ENCODE measurements at places on chromosomes 12 and 14. TPM values are rescaled to one million over a fixed set of nuclear protein-coding genes. Genes with fewer than 3 reads are reported as not detected.
A peak's percentile ranks its signal among the peaks of the same experiment; 100 is the strongest.

DNA sequence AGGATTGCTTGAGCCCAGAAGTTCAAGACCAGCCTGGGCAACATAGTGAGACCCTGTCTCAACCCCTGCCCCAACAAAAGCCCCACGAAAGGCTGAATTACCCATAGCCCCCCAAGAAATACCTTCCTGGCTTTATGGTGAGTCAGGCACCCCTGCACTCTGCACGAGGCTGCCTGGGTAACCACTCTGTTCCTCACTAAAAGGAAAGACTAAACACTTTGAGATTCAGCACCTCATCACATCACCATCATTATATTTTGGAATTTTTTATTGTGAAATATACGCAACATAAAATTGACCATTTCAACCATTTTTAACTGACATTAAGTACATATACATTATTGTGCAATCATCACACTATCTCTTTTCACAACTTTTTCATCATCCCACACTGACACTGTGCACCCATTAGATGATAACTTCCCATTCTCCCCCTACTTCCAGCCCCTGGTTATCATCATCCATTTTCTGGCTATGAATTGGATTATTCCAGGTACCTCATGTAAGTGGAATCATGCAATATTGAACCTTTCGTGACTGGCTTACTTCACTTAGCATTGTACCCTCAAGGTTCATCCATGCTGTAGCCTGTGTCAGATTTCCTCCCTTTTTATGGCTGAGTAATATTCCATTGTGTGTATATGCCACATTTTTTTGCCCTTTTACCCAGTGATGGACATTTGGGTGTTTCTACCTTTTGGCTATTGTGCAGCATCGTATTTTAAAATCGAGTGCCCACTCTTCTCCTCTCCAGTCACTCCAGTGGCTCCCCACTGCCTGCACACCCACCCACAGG lies 51.5 kb downstream of the TSPAN9 start:
- DNase-seq: no peak

The LGMN gene
- total RNA-seq: 20.0 TPM

- peak; percentile 75 for DNase-seq
Measured at GRCh38 chr14:58752771-58753201, 115.0 kb downstream of the DACT1 start.

DNA sequence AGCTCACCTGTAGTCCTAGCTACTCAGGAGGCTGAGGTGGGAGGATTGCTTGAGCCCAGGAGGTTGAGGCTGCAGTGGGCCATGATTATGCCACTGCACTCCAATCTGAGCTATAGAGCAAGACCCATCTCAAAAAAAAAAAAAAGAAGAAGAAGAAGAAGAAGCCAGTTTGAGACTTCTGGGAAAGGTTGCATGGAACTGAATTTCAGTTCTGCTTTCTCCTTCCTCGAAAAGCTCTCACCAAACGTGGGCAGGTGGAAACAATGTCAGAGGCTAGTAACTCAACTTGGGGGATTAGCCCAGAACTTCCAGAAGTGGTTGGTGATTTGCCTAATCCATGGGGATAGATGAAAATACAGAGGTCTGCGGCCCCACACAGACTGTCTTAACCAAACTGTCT lies 18.7 kb downstream of the FLVCR2 start:
- no peak for DNase-seq

The DDHD1 gene
- total RNA-seq: 18.3 TPM

- DNase-seq: no peak
Measured at GRCh38 chr14:36931791-36932190, 240.6 kb downstream of the SLC25A21 start.

GRCh38 chr12:46430340-46430948 lies 57.9 kb upstream of the SLC38A2 start:
- peak; percentile 93 for DNase-seq

The DDX23 gene
- 67.8 TPM for total RNA-seq

DNA sequence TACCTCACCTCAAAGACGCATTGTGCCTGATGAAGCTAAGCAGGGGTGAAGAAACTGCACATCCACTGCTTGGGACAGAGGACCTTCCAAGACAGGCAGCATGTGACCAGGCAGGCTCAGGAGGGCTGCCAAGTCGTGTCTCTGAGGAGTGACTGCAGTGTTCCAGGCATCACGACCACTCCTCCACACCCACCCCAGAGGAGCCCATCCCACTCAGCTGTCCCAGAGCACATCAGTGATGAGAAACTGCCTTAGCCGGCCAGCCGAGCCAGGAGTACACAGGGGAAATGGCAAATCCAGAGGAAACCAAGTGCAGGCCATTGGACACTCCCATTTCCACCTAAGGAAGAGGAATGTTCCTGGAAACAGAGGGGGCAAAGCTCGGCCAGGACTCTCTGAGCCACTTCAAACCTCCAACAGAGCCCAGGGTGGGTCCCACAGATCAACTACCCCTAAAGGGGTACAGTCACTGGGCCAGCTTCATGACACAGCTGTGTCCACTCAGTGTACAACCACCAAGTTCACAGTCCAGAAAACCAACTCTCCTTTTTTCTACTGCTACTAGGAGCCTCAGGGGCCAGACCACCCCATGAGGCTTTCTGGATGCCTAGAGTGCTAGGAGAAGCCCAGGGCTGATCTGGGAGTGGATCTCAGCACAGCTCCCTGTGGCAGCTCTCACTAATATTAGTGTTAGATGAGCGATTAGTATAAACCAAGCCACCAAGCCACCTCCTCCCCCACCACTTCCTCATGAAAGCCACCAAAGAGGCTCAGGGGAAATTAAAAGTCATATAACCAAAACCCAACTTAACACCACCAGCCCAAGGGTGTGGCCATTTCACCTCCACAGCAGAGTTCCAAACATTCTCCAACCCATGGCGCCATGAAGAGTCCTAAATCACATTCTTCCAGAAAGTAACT lies 15.4 kb downstream of the PXN start:
- no peak for DNase-seq

DNA sequence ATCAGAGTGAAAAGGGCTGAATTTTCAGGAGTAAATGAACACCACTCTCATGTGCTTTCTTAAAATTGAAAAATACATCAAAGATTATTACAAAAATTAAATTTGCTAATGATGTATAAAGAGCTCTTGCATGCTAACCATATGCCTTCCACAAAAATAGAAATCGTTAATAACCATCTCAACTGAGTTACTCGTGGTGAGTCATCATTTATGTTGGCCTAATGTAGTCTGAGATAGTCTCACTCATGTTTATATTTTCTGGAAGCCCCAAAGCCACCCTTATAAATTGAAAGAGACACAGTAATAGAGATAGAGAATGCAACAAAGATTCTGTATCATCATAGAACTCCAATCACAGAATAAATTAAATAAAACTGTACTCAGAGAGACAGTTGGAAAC lies 131.2 kb downstream of the KCNH5 start:
- DNase-seq: peak; percentile 6

The TAS2R20 gene
- total RNA-seq: 1.1 TPM

The DAO gene
- total RNA-seq: not detected

GRCh38 chr12:11958221-11959091 lies 112.3 kb upstream of the BCL2L14 start:
- peak; percentile 55 for DNase-seq

DNA sequence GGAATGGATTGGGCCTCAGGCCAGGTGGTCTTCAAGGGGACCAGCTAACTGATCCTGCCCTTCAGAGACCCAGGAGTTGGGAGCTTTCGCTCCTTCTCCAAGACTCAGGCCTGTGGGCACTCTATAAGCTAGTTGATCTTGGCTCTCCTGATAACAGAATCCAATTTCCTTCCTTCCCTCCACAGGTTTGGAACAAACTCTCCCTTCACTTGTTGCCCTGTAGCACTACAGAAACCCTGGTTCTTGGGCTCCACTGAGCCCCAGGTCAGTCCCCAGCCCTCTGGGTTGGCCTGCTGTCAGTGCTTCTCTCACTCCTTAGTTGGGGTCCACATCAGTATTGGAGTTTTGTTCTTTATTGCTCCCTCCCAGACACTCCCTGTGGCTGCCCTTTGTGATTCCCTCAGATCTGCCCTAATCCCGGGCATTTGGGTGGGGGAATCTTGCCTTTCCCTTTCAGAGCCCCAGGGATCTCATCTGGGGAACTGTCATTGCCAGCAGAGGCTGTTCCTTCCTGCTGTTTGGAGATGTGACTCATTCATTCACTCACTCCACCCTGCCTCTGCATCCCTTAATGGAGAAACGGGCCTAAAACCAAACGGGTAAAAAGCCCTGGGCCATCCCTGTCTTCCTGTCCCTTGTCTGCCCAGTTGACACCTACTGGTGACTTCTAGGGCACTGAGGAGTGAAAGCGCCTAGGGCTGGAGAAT lies 4.4 kb upstream of the GPD1 start:
- no peak for DNase-seq

DNA sequence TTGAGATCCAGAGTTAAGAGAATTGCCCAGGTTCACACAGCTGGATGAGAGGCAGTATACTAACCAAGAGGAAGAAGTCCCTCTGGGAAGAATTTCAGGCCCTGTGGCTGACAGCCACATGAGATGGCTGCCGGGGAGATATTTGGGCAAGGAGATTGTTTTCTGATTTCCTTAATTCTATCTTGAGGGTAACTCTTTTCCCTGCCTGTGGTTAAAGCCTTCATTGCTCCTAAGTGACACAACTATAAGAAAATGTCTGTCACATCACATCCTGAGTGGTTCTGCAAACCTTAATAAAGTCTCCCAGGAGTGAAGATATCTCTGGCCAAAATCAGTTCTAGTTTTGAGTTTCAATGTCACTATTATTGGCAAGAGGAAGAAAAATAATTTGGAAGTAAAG lies 9.6 kb downstream of the ARHGDIB start:
- no peak for DNase-seq

DNA sequence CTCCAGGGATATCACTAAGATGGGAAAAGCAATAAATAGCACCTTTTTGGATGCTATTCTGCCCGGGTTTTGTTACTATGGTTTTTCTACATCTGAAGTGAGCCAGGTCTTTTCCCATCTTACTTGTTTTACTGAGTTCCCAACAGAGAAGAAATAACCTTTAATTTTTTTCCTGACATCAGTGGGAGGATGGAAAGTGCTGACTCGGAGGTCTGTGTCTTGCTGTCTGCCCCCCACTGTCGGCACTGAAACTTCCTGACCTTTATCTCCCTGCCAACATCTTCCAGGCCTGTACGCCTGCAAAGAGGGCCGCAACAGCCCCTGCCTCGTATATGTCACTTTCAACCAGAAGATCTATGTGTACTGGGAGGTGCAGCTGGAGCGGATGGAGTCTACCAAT lies 11.0 kb downstream of the ITFG2 start:
- no peak for DNase-seq

The IL26 gene
- total RNA-seq: not detected

DNA sequence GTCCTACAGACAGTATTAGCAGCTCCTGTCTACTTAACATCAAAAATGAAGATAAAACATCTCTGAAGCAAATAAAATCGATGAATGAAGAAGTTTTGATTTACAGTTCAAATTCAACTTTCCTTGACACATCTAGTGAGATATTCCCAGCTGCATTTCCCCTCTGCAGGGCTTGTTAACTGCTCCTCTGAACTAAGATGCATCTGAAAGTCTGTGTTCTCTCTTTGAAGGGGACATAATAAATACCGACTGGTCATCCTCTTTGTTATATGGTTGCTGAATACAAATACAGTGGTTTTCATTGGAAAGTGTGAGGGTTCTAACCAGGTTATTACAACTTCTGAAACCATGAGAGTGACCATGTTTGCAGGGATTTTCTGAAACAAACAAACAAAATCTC lies 266.4 kb upstream of the SLC16A7 start:
- DNase-seq: no peak

The MYF5 gene
- total RNA-seq: not detected

The VDR gene
- total RNA-seq: 23.4 TPM

DNA sequence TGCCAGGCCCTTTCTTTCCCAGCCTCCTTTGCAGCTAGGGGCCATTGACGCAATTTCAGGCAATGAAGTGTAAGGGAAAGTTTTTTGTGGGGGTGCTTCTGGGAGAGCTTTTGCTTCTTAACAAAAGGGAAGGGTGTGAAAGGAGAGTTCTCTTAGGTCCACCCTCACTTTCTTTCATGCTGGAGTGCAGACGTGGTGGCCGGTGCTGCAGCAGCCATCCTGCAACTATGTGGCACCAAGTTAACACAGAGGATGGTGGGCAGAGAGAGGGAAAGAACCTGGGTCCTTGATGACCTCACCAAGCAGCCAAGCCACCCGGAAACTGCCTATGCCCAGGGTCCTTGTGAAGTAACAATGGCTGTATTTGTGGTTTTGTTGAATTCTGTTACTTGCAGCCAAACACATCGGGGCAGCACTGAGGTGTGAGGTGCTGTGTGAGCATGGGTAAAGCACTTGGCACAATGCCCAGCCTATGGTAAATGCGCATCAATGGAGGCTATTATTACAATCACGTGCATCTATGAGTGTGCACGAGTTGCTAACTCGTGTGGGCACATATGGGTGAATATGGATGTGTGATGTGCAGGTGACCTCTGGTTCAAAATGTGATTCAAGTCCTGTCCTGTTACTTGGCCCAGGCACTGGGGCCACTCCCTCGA lies 122.6 kb downstream of the CALM1 start:
- DNase-seq: peak; percentile 54

GRCh38 chr14:64800000-64800399 lies 79.7 kb downstream of the SPTB start:
- DNase-seq: peak; percentile 64

Measured in MCF 10A (cell line).